ENCODE measurements at places on chromosomes 3 and 15.

- H3K27ac ChIP-seq, result no peak overlapping the region
- H3K36me3 ChIP-seq, result no peaks in the 10 kb centered on the region
- DNase-seq, result no peak
- peaks cover 2% of the 10 kb centered on the region for H3K27me3 ChIP-seq
Measured at GRCh38 chr15:61090386-61091288, 138.5 kb downstream of the RORA start.

GRCh38 chr15:82613747-82614146 lies 33.4 kb downstream of the CPEB1 start:
- H3K36me3 ChIP-seq, result peaks cover 3% of the 10 kb centered on the region
- no peak overlapping the region for H3K4me3 ChIP-seq
- no peaks in the 10 kb centered on the region for H3K4me1 ChIP-seq

DNA sequence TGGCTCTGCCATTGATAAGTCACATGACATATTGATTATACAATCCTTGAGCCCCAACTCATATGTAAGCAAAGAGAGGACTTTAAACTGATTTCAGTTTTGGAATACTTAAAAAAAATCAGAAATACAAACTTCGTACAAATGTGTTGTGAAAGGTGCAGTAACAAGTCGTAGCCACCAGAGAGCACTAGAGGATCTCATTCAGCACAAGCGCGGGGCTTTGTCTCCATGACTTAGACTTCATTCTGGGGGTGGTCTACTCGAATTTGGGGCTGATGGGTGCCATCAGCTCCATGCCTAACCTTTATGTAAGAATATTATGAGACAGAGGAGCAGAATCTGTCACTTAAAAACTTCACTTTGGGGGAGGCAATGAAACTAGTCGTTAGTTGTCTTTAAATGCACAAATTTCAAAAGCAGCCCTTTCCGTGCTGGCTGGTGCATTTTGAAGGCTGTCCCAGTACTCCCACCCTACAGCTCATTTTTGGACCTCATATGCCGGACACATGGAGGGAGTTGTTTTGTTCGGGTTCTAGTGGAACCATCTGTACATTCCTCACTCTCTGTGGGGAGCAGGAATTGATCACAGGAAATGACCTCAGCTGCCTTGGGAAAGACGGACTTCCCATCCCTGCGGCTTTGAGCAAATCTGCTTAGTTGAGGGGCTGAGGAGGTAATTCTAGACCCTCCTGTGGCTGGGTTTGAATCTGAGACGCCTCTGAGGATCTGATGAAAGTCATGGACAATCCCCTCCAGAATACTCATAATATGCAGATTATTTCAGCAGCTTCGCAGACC lies 27.5 kb upstream of the MASP1 start:
- H3K36me3 ChIP-seq, result no peaks in the 10 kb centered on the region
- H3K27ac ChIP-seq, result no peak overlapping the region
- peak; percentile 61 for DNase-seq
- peaks cover 16% of the 10 kb centered on the region for H3K4me1 ChIP-seq
- H3K27me3 ChIP-seq, result peaks cover 42% of the 10 kb centered on the region

- H3K27ac ChIP-seq, result no peak overlapping the region
- H3K4me1 ChIP-seq, result no peaks in the 10 kb centered on the region
- no peak overlapping the region for H3K4me3 ChIP-seq
- DNase-seq, result no peak
- H3K36me3 ChIP-seq, result no peaks in the 10 kb centered on the region
Measured at GRCh38 chr15:62610265-62610869, 432.2 kb upstream of the TPM1 start.

DNA sequence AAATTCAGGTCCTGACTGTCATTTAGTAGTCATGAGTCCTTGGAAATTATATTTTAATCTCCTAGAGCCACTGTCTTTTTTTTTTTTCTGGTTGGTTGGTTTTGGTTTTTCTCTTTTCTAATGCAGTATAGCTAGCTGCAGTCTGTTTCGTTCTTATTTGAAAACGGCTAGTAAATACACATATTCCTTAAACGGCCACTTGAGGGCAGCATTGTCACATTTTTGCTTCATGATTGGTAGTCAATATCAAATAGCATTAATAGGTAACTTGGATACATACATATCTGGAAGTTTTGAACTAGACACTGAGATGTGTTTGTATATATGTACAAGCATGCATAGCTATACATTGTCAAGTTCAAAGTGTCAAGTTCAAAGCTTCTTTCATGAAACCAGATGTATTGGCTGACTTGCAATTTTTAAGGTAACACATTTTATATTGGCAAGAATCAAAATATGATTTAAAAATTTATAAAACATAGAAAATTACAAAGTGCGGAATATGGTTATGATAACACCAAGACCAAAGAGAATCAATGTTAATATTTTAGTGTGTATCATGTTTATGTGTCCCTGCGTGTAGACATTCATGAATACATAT lies 22.5 kb downstream of the GABRA5 start:
- no peaks in the 10 kb centered on the region for H3K36me3 ChIP-seq
- no peak overlapping the region for H3K27ac ChIP-seq

- H3K4me1 ChIP-seq, result no peaks in the 10 kb centered on the region
- H3K4me3 ChIP-seq, result no peak overlapping the region
- no peaks in the 10 kb centered on the region for H3K36me3 ChIP-seq
- DNase-seq, result no peak
Measured at GRCh38 chr3:120440762-120441161, 10.0 kb downstream of the FSTL1 start.

DNA sequence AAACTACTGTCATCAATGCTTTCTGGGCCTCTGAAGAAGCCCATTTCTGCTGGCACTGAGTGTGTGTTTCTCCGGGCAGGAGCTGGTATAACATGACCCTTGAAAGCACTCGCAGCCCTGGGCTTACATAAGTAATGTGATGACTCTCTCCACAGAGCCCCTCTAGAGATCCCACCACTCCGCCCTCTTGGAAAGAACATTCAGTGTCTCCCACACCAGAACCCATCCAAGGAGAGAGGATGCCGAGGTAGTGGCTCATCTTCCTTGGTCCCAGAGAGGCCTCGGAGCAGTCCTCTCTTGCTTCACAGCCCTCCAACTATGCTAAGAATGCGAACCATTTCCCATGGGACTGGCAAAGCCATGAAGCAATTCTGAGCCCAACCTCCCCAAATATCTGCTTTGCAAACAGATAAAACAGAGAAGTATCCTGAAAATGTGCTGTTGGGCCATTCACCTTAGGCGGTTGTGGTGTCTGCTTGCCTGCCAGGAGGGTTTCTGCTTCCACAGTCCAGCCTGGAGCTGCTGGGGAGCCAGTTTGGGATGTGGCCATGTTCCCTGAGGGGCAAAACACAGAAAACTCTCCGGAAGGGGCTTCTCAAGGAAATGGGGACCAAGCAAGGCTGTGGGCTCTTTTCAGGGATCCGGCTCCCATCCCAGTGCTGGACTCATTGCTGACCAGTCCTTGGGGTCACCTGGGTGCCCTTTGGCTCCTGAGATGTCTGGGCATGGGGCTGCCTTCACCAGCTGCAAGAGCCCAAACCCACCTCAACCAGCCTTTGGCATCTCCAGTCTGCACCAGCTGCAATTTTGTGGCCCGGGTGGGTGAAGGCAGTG lies 47.3 kb downstream of the AMOTL2 start:
- H3K36me3 ChIP-seq, result no peaks in the 10 kb centered on the region
- no peaks in the 10 kb centered on the region for H3K4me1 ChIP-seq
- H3K27ac ChIP-seq, result no peak overlapping the region
- DNase-seq, result no peak
- H3K4me3 ChIP-seq, result no peak overlapping the region
- peaks cover 7% of the 10 kb centered on the region for H3K27me3 ChIP-seq

- H3K27ac ChIP-seq, result no peak overlapping the region
- H3K4me1 ChIP-seq, result peaks cover 8% of the 10 kb centered on the region
- H3K36me3 ChIP-seq, result no peaks in the 10 kb centered on the region
- DNase-seq, result no peak
Measured at GRCh38 chr3:190299969-190300368, 22.3 kb downstream of the CLDN1 start.

All from naive thymus-derived CD8-positive, alpha-beta T cell (primary cell).